NCI-H345 (cell line): ENCODE measurements at places on chromosomes 2 and 18.

DNA sequence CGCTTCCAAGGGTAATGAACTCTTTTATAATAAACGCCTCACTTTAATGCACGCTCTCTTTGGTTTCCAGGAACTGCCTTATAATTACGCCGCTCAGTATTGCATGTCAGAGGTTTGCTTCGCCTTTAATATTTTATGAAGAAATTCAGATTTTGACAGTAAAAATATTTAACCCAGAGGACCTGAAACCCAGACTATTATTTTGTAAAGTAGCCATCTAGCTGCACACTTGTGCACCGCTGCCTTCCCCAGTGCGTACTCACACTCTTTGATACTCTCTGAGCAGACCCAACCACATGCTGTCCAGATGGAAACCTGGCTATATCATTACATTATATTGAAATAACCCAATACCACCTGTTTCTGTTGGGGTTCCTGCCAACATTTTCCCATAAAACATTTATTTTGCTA is 270.1 kb downstream of the C1D start:
- DNase-seq, result no peak

DNA sequence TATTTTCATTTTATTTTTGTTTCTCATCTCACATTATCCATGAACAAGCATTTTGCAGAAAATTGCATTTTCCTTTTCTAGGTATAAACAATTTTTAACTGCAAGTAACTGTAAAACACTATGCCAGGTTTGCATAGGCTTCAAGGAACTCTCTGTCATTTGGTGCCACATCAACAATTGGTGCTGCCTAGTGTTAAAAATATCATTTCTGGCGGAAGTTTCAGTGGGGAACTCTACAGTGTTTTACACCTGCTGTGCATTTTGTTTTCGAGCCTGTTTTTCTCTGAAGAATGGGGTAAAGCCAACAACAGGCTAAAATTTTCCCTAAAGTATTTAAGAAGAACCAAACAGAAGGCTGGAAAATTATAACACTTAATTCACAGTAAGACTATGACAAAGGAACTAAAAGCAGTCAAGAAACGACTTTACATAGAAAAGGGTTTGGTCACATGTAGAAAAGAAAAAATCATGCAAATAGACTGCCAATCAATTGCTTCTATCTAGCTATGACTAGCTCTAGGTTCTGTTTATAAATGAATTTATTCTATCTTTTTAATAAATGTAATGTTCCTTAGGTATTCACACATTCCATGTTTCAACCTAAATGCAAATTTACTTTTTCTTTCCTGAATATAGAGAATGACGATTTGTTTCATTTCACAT is 21.4 kb upstream of the FRZB start:
- DNase-seq, result no peak

GRCh38 chr2:119590873-119591272 is 46.6 kb downstream of the CFAP221 start:
- no peak for DNase-seq

GRCh38 chr2:160229591-160229990 is 29.5 kb upstream of the ITGB6 start:
- DNase-seq, result no peak

DNA sequence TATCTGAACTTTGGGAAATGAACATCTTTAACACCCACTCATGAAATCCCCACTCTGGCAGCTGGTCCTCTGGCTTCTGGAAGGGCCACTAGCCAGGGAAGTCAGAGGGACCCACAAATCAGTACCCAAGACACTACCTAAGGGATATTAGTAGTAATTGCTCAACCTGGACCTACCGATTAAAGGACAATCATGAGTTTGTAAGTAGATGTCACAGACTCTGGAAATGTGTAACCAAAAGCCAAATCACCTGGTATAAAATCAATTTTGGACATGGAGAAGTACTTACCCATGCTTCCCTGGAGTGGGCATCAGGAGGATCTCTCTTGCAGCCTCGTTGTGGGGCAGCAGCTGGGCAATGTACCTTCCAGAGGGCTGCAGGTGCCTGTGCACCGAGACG is 389.8 kb downstream of the ALK start:
- DNase-seq, result no peak

- peak; percentile 13 for DNase-seq
Observed at GRCh38 chr2:127826047-127826446, 15.1 kb upstream of the WDR33 start.

DNA sequence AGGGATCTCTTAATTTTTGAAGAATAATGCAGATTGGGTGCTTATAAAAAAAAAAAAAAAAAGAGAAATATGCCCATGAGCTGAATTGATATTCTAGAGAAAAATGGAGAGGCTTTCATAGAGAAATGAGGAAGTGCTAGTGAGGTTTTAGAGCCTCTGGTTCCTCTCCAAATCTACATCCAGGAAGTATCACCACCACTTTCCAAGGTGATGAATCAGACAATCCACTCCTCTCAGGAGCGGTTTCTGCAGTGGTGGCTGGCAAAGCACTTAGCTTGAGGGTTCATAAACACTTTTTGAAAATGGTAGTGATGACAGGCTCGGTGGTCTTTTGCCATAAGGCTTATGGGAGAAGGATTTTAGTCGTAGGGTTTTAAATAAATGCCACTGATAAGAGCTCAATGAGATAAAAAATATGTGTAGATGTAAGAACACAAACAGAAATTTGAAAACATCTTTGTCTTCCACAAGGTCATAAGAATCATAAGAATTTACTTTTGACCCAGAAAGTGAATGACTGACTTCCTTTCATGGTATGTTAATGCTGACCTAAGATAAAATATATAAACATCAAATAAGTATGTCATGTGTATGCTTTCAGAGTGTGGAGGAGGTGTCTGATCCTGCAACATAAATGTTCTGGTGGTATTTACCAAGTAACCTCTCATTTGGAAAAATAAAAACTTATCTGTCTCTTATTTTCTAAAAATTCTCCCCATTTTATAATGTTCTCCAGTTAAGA is 42.1 kb upstream of the DSG1 start:
- DNase-seq, result no peak

DNA sequence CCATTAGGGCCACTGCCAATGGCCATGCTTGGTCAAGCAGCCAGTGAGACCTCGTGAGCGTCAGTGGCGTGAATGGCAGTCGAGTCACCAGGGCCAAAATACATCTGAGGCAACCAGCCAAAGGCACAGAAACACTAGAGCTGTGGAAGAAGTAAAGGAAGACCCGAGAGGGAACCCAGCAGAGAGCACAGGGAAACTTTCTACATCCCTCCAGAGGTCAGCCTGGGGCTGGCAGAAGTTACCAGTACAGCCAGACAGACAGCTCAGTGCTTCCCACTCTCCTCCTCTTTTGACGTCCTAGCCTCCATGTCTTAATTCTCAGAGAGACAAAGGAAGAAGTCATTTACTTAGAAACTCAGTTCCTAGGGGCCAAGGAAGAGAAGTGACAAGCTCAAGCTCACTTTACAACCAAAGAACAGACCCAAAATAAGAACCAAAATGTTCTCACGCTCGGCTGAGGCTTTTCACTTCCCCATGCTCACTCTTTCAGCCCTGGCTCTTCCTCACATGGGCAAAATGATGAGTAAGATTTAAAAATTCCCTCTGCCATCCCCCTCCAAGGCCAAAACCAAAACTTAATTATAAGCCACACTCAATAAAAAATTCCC is 8.7 kb downstream of the CYRIA start:
- no peak for DNase-seq

GRCh38 chr18:27564066-27564465 is 379.0 kb upstream of the CHST9 start:
- no peak for DNase-seq

- DNase-seq, result no peak
Observed at GRCh38 chr2:183671233-183671632, 547.0 kb downstream of the NUP35 start.

DNA sequence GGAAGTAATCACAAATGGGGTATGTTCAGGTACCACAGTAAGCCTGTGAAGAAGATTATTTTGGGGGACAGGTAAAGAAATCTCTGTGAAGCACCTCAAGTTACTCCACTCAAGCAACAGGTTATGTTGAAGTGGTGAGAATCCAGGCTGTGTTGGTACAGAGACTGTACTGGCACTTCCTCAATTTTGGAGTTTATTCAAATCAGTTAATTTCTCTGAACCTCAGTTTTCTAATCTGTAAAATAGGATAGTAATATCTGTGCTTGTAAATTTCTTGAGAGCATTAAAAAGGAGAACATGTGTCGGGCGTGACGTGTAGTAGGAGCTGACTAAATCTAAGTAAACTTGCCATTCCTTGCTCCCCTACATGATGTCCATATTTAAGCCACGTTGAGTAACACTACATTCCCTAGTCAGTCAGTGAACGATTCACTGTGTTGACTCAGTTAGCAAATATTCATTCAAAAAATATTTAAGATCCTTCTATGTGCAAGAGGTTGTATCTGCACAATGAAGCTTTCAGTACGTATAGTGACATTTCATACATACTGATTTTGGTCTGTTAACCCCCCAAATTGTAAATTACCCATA is 504.2 kb downstream of the ZEB2 start:
- DNase-seq, result no peak

DNA sequence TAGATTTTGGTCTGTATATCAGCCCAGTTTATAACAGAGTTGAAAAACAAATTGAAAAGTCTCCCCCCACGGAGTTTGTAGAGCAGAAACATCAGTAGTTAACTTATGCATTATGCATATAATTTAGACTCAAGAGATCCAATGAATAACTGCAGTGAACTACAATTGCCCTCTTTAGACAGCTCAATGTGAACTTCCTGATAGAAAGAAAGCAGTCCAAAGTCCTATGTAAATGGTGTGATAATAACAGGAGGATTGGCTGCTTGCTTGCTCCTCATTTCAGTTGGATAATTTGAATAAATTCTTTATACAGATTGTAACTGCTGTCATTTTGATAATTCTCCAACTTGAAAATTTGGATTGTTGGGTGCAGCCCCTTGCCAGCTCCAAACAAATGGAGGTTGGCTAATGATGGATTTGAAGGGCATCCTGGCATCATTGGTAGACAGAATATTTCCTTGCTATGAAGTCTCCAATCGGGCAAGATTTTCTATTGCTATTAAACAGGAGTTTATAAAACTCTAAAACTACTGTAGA is 297.1 kb downstream of the ASXL3 start:
- DNase-seq, result no peak

GRCh38 chr2:127134833-127135830 is 28.2 kb upstream of the BIN1 start:
- no peak for DNase-seq

GRCh38 chr18:48803951-48804855 is 146.6 kb downstream of the SMAD7 start:
- DNase-seq, result no peak

DNA sequence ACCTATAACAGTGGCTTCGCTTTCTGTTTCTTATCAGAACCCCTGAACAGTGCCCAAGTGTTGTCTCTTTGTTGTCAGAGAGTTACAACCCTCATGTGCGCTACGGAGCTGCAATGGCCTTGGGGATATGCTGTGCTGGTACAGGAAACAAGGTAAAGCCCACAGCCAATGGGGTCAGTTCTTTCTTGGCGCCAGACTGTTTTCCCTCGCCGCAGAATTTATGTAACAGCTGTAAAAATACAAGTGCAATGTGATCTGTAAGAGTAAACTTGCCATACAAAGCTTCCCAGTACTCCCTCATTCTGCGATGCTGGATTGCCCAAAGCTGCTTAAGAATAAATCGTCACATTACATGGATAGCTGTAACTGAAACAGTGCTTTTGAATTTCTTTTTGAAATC is 13.9 kb upstream of the HTR2B start:
- DNase-seq, result peak; percentile 26

- no peak for DNase-seq
Observed at GRCh38 chr2:95372845-95373244, 29.7 kb upstream of the FAHD2A start.

- no peak for DNase-seq
Observed at GRCh38 chr2:27708666-27709065, 45.0 kb downstream of the SLC4A1AP start.

GRCh38 chr2:172095146-172095904 is 7.4 kb downstream of the DLX2 start:
- peak; percentile 26 for DNase-seq

GRCh38 chr2:71821856-71822255 is 325.8 kb downstream of the CYP26B1 start:
- DNase-seq, result no peak

GRCh38 chr2:64114912-64115277 is 29.3 kb downstream of the PELI1 start:
- DNase-seq, result no peak

DNA sequence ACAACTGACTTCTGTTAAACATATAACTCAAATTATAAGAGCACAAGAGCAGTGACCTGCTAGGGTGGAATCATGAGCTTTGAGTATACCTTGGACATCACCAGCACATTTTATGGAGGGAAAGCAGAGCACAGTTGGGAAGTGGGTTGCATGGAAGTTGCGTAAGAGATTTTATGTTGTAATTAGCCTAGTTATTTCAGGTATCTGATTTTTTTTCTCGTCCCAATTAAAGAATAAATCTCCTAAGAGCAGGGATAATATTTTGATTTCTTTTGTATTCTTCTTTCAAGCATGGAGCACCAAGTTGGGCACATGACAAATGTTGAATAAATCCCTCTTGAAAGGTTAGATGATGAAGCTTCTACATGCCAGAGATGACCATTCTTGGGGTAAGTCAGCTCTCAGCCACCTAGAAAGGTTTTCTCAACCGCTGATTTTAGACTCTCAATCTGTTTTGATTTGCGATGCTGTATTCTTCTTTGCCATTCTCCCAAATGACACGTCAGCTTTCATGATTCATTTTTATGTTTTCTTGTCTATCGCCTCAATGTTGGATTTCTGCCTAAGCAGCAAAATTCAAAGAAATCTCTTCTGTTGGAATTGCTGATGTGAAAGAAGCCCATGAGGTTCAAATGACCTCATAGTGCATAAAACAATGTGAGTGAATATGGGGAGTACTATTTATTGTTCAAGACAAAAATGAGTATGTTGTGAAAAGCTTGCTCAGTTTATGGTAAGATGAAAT is 15.3 kb upstream of the FN1 start:
- no peak for DNase-seq

DNA sequence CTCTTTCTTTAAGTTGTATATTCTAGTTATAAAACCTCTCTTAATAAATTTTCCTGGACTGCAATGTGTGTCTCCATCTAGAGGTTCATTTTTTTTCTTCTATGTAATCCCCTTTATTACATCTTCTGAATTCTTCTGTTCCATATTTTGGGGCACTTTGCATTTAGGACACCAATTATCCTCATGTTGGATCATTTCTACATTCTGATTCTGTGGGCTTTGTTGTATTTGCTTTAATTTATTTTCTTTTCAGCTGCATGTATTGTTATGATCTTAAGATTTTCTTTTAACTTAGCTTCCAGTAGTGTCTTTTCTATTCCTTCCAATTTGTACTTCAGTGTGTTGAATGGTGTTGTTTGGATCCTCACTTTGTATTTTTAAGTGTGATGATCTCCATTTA is 5.2 kb upstream of the SKA1 start:
- no peak for DNase-seq
